Stimulated activated CD8-positive, alpha-beta memory T cell treated with anti-CD3 and anti-CD28 coated beads, Interleukin-2, amount 100 ng/mL, for 48 hours (primary cell): ENCODE measurements at places on chromosomes 16 and 17.

GRCh38 chr17:20920815-20921199, 122.0 kb downstream of the USP22 start:
- DNase-seq = no peak

GRCh38 chr17:2177235-2177811, 122.4 kb downstream of the HIC1 start:
- DNase-seq = no peak

- DNase-seq = no peak
These were observed 63.3 kb upstream of the HSBP1 start for GRCh38 chr16:83744441-83744981.

DNA sequence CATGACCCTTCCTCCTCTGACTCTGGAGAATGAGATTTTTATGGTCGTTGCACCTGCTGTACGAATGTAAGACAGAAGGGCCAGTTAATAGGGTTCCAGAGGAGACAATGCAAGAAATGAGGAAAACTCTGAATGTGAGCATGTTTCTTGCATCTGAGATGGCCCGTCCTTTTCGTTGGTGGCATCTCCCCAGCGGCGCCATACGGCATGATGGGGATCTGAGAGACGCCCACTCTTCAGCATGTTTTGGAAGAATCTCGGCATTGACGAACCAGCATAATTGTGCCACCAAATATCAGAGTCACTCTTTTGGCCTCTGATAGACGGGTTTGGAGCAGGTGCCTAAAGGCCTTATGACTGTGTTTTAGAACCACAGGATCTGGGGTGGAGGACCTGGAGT, 126.5 kb upstream of the RCVRN start:
- DNase-seq = no peak

- no peak for DNase-seq
These were observed 241.4 kb upstream of the DYNLRB2 start for GRCh38 chr16:80299416-80299815.

- DNase-seq = peak; percentile 73
These were observed 24.9 kb downstream of the ACTG1 start for GRCh38 chr17:81487487-81488275.

DNA sequence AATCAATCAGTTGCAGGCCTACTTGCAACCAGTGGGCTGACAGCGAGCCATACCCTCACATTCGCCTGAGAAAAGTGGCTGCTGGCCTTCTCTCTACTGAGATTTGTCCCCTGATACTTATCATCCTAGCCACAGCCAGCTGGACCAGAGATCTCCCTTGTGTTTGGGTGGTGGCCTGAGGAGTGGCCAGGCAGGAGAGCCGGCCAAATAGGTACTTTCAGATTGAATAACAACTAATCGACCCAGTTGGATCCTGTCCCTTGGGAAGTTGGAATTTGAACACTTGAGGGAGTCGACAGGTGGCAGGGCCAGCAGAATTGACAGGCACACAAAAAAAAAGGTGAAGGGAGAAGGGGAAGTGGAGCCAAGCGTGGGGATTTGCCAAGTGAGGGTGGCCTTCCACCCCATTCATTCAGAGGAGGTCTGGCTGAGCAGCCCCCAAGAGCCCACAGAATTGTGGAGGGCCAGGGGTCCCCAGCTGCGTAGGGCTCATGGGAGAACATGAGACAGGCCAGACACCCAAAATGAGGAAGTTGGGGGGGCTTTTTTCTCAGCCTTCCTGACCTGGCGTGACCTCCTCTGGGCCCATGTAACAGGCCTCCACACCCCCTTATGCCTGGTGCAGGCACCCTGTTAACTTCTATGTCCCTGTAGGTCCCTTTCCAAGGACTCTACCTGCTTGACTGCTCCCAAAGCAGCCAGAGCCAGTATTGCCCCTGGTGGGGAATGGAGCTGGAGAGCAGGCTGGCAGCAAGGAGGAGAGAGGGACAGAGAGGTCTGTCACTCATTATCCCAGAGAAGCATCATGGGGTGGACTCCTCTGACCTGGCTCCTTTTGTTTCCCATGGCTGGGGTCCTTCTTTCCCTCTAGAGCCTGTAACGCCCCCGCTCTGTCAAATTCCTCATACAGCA, 2.9 kb upstream of the RANGRF start:
- DNase-seq = no peak

GRCh38 chr17:79630821-79631639, 20.2 kb upstream of the RBFOX3 start:
- no peak for DNase-seq

DNA sequence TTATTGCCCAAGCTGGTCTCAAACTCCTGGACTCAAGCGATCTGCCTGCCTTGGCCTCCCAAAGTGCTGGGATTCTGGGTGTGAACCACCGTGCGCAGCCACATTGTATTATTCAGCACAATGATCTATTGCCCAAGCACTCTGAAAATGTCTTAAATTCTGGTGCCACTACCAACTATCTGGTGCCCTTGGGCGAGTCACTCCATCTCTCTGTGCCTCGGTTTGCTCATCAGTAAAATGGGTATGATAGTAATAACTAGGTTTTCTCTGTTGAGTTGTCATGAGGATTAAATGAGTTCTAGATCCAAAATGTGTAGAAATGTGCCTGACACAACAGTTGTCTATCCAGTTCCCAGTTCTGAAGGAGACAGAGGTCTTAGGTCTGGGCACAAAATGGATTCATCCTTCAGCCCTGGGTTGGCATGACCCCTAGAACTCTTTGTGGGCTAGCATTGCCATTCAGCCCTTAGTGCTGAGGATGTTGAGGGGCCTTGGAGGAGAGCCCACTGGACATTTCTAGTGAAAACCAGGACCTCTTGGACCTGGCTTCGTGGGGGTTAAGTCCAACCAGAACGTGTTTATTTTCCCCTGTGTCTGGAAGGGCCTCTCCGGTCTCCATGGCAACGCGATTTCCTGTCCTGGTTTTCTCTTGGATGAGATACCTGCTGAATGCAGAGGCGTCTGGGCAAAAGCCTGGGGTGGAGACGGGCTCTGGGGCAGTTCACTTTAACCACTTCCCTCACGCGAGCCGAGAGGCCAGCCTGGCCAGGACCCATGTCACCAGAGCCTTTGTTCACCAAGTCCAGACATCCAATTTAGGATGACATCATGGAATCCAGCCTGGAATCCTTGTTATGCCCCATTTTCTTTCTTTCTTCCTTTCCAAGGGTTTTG, 43.7 kb upstream of the TNRC6A start:
- DNase-seq = no peak

DNA sequence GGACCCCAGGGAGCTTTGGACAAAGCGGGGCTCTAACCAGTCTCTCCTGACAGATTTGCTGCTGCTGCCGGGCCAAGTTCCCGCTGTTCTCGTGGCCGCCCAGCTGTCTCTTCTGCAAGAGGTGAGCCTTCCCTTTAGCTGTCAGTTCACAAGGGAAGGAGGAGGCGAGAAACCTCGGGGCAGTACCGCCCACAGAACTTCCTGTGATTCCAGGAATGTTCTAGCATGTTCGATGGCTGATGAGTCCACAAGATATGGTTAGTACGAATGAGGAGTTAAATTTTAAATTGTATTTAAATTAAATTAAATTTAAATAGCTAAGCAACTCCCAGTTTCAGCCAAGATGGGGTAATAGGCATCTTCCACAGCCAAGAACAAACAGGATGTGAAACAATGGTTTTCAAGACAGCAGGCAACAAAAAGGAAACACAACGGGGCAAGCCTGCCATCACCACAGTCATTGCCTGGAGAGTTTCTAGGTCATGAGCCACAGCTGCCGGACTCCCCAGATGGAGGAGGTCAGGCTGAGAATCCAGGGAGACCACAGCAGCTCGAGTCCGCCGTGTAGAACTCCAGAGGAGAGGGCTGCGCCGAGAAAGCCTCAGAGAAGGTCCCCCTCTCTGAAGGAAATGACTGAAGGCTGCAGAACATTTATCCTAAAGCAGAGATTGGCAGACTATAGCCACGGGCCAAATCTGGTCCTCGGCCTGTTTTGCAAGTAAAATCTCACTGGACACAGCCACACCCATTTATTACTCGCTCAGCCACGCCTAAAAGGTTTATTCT, 9.5 kb upstream of the TCF25 start:
- DNase-seq = no peak

DNA sequence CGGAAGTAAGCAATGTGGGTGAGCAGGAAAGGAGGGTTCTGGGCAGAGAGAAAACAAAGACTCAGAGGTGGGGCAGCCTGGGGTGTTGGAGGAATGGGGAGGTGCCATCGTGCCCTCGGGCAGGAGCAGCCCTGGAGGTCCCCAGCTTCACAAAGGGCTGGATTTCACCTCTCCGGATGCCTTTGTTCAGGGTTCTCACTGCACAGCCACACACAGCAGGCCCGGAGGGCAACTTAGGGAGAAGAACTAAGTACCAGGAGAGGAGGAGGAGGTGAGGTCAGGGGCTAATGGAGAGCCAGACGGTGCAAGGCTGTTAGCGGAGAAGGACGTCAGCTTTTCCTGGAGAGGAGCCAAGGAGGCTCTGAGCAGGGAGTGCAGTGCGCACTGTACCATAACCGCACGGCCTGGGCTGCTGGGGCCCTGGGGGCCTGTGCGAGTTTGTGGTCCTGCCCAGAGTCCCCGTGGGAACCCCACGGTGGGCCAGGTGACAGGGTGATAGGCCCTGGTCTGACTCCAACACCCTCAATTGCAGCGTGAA, 9.3 kb downstream of the ARRB2 start:
- no peak for DNase-seq

GRCh38 chr16:2326191-2326590, 14.3 kb downstream of the ABCA3 start:
- DNase-seq = no peak

DNA sequence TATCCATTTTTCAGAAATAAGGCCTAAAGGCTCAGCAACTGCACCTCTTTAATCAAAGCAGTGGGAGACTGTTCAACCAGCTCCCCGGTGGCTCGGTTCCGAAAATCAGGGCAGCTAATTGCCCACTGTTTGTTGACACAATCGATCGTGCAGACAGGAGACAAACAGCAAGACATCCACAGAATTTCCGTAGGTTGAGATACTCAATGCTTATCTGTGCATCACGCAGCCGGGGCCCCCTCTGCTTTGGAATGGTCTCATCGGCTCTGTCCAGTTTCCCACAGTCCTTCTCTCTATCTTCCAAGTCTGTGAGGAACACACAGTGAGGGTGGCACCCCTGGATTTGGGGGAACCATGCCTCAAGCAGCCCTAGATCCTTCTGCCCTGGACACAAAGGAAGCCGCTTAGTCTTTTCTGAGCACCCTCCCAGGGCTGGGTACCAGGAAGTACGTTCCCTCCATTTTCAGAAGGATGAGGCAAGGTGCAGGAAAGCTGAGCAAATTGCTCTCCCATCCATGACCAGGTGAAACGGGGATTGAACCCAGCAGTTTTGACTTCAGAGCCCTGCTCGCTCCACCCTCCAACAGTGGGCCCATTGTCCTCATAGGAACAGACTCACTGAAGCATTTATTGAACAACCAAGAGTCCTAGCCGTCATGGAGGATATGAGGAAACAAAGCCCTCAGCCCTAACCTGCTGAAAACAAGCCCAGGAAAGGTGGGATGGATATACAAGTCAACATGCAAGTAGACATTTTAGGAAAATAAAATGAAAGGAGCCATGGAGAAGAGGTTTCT, 70.7 kb downstream of the C16orf95 start:
- no peak for DNase-seq

GRCh38 chr16:30949650-30950515, 1.0 kb downstream of the ORAI3 start:
- DNase-seq = no peak

DNA sequence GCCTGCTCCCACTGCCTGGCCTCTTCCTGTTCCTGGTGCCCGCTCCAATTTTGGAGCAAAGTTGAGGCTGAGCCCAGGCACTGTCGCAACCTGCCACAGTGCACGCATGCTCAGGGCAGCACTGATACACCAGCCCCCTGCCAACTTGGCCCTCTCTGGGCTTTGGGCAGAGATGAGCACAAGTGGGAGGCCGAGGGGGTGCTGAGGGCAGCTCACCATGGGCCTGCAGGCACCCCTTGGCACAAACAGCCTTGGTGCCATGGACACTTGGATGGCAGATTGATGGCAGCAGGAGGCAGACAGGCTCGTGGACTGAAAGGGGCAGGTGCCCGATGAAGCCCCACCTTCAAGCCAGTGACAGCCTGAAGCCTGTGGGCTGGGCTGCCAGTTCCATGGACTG, 42.9 kb downstream of the PIGL start:
- no peak for DNase-seq

DNA sequence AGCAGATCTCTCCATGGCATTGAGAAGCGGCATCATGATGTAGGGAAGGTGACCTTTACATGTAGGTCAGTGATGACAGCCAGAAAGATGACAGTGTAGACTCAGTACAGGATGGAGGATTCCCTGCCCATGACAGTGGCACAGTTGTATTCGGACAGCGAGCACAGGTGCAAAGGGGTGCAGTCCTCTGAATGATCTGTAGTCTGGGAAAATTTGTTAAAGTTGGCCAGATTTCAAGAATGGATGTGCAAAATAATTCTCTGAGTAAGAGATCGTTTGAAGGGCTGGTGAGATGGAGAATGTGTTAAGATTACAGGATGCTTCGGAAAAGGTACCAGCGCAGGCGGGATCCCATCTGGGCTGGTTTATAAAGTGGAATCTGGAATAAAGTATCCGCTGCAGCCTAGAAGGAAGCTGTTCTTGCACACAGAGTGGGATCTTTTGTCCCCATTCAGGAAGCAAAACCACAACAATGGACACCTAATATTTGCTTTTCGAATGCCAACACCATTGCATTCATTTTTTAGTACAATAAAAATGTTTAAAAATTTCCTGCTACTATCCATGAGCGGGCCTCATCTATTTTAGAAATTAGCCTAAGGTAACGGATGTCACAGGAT, 101.2 kb downstream of the RPTOR start:
- no peak for DNase-seq

DNA sequence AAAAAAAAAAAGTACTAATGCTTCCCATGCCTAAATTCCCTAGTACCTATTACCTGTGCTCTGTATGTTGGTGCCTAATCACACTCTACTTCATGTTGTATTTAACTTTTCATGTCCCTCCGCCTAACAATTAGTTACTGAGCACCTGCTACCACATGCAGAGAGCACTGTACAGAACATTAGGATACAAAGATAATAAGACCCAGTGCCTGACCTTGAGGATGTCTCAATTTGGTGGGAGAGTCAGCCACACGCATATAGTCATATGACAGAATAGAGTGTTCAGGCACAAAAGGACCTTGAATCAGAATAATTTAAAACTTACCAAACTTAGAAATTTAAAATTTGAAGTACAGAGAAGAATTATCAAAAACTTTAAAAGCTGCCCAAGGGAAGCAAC, 42.1 kb downstream of the USP31 start:
- DNase-seq = no peak

GRCh38 chr17:45828171-45828570, 16.5 kb upstream of the SPPL2C start:
- DNase-seq = no peak
